ENCODE measurements at places on chromosomes 16 and 17.

DNA sequence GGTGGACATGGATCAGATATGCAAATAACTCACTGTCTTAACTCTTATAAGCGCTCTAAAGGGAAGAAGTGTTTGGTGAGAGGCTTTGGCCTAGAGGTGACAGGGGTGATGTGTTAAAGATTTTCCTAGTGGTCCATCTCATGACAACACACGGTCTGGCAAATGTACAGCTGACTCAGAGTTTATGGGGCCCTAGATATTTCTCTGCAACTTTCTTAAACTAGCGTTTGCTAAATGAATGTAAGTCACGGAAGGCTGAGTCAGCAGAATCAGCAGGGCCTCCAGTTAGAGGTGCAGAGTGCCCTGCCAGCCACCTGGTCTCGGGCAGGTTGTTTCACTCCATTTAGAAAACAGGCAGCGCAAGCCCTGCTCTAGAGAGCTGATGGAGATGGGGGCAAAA lies 40.1 kb downstream of the CLEC16A start:
- DNase-seq = no peak

GRCh38 chr16:75506107-75506506 lies 10.9 kb upstream of the CHST6 start:
- no peak for DNase-seq

GRCh38 chr16:49838441-49839016 lies 17.4 kb downstream of the ZNF423 start:
- no peak for DNase-seq

DNA sequence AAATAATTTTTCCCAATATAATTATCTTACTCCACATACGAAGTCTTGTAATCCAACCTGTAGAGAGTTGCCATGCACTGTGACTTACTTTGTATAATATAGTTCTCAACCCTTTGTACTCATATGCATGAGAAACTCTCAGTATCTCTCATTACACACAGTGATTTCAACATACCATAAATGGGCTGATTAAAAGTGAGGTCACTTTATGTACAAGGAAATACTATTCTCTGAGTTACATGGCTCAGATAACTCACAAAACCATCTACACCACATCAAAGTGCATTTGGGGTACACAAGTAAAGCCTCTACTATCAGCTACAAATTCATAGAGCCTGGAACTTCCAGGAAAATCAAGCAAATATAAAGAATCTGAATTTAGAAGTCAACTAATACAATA lies 27.9 kb downstream of the SLFN12 start:
- DNase-seq = no peak

- no peak for DNase-seq
Measured at GRCh38 chr17:82875407-82875856, 35.6 kb upstream of the ZNF750 start.

GRCh38 chr17:72955391-72956140 lies 136.9 kb downstream of the SLC39A11 start:
- DNase-seq = no peak

- no peak for DNase-seq
Measured at GRCh38 chr16:82585675-82586074, 41.1 kb upstream of the CDH13 start.

- DNase-seq = no peak
Measured at GRCh38 chr17:35051579-35052240, 11.8 kb downstream of the RFFL start.

DNA sequence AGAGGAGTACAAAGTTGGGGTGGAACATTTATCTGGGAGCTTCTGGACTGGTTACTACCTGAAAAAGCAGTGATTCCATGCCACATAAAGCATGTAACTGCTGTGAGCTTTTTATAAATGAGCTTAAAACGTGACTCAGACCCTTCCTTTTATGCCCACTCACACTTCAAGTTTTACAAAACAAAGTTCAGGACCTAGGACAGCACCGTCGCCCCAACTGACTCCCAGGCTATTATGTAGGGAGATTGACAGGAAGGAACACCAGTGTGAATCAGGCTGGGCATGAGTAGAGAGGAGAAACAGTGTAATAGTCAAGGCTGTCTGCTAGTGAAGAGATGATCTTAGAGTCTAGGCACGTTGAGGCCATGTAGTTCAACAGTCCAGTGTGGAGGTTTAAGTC lies 91.6 kb upstream of the DNAH9 start:
- DNase-seq = no peak

DNA sequence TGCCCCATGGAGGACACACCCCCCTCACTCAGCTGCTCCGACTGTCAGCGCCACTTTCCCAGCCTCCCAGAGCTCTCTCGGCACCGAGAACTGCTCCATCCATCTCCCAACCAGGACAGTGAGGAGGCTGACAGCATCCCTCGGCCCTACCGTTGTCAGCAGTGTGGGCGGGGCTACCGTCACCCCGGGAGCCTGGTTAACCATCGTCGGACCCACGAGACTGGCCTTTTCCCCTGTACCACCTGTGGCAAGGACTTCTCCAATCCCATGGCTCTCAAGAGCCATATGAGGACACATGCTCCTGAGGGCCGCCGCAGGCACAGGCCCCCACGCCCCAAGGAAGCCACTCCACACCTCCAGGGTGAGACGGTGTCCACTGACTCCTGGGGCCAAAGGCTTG lies 2.1 kb downstream of the ZNF646 start:
- DNase-seq = no peak

DNA sequence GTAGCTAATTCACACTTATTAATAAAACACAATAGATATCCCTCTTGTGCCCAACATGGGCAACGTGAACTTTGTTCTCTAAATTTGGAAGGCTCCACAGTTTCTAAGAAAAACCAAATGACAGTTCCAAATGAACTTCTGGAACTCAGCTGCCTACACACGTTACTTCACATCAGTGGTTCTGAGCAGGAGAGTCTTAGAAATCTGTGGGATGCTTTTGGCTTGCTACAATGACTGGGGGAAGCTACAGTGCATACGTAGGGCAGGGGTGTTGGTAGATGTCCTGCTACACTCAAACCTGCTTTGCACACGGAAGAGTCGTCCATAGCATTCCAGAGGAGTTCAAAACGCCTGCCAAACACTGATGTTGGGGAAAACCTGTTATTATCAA lies 8.0 kb downstream of the TXNDC11 start:
- DNase-seq = no peak

- no peak for DNase-seq
Measured at GRCh38 chr17:76233588-76234353, 6.5 kb downstream of the RNF157 start.

GRCh38 chr16:78220571-78220970 lies 121.1 kb downstream of the WWOX start:
- no peak for DNase-seq

GRCh38 chr17:29723278-29724047 lies 100.8 kb upstream of the CORO6 start:
- no peak for DNase-seq

- no peak for DNase-seq
Measured at GRCh38 chr16:25707982-25708583, 16.3 kb downstream of the HS3ST4 start.

GRCh38 chr16:17387256-17387655 lies 83.5 kb downstream of the XYLT1 start:
- DNase-seq = no peak

- no peak for DNase-seq
Measured at GRCh38 chr17:72510351-72511016, 389.7 kb downstream of the SOX9 start.

GRCh38 chr16:10937068-10937859 lies 5.0 kb downstream of the DEXI start:
- DNase-seq = no peak

DNA sequence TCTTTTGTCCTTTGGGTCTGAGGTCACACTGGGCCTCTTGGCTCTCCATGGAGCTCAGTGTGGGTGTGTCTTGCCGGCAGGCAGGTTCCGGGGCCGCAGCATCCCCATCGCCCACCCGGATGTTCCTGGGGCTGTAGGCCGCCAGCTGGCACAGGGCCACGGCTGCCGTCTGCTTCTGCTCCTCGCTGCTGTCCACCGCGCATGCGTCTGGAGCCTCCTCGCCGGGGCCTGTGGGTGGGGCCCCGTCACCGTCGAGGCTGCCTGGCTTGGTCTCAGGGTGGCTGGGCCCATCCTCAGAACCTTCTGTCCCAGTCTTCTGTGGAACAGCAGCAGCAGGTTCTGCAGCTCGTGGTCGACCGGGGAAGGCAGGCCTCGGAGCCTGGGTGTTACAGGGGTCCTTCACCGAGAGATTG lies 9.6 kb downstream of the ZNF750 start:
- no peak for DNase-seq

GRCh38 chr17:50044483-50044882 lies 11.4 kb upstream of the ITGA3 start:
- no peak for DNase-seq

DNA sequence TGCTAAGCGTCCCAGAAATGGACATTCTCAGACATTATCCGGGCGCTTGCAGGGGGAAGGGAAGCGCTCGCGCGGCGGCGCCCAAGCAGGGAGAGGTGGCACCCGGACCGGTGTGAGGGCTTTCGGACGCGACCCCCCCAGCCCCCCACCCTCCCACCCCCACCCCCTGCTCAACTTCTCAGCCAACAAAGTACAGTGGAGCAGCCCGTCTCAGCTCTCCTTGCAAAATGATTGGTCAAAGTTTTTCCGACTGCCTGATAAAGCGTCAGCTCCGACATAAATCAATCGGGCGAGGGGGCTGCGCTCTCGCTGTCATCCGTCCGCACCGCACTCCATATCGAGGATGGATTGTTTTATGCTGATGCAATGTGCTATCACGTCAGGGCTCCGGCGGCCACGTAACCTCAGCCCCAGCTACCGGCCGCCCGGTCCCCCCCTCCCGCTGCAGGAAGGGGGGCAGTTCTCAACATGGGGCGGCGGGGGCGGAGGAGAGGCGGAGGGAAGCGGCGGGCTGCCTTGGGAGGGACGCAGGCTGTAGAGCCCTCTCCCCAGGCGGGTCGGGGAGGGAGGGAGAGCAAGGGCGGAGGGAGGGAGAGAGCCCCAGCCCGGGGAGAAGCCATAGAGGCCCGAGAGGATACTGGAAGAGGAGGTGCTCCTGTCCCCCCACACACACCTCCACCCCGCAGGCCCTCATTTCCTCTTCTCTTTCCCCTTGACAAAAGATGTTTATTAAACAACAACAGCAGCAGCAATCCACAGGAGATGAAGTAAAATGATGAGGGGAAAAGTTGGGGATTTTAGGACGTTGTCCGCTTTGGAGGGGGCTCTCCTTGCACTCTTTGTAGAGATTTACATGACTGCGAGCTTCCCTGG lies at the start of gene HOXB9:
HOXB9 (minus strand) TSS at position 114 of the 873 bp plus-strand sequence; CDS start at position 25, 89 bp downstream.
- no peak for DNase-seq

GRCh38 chr17:80816241-80817103 lies 175.2 kb upstream of the CHMP6 start:
- no peak for DNase-seq

- DNase-seq = no peak
Measured at GRCh38 chr16:48511071-48511540, 98.9 kb downstream of the N4BP1 start.

- DNase-seq = no peak
Measured at GRCh38 chr17:79531191-79532095, 79.4 kb downstream of the RBFOX3 start.

- DNase-seq = no peak
Measured at GRCh38 chr17:64008830-64009229, 10.7 kb downstream of the PRR29 start.

DNA sequence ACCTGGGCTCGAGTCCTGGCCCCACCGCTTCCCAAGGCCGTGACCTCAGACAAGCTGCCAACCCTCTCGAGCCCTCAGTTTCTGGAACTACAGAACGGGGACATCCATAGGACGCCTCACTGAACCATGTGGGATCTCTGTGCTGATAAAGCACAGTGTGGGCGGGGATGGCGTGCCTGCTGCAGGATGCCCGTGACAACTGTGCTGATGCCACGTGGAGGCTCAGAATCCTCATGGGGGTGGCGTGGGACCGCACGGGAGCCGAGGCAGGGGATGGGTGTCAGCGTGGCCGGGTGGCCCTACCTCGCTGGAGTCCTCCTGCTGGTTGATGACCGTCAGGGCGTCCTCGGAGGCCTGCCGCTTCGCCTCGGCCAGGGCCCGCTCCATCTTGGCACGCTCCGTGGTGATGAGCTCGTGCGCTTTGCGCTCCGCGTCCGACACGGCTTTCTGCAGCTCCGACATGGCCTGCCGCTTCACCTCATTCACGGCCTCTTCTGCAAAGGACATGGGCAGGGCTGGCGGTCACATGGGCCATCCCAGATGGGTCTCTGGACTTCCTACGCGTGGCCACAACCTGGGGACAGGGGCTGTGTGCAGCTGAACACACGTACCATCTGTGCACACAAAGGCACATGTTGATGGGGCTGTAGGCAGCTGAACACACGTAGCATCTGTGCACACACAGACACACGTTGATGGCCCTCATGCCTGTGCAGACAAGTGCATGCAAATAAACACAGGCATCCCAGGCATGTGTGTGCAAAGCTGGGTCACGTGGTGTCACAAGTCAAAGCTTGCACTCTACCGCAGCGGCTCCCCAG lies 12.7 kb upstream of the PABPN1L start:
- DNase-seq = no peak

DNA sequence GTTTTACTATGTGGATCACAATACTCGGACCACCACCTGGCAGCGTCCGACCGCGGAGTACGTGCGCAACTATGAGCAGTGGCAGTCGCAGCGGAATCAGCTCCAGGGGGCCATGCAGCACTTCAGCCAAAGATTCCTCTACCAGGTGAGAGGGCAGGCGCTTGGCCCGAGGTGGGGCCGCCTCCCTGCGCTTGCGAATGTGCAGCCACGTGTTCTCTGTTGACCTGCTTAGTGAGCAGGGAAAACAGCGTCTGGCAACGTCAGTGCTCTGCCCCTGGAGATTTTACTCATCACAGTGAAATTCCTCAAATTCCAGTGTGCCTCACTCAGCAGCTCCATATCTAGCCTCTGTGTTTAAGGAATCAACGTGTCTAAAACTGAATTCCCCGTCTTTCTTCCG lies 33.4 kb upstream of the CLEC18A start:
- DNase-seq = peak; percentile 42

Data from iPS DF 19.7 (cell line).